ENCODE measurements at places on chromosomes 5 and 9.
A peak's percentile ranks its signal among the peaks of the same experiment; 100 is the strongest.

GRCh38 chr5:175305251-175305650 lies 138.7 kb downstream of the DRD1 start:
- DNase-seq: no peak

GRCh38 chr9:2337131-2337530 lies 284.5 kb upstream of the VLDLR start:
- DNase-seq: no peak

DNA sequence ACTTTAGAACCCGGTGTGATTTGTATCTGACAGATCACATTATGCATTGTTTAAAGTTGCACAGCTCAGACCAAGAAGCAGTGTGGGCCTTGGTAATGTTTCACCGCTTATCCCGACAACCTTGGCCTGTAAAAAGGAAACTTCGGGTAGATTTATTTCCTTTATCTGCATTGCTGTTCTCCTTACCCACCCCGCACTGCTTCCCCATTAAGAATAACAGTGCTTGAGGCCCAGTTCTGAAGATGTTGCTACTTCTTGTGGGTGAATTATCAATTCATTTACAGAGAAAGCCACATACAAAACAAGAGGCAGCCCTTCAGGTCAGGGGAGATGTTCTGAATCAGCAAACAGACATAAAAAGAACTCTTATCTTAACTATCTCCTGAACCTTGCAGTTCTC lies 8.4 kb downstream of the SMARCA2 start:
- peak; percentile 30 for DNase-seq

GRCh38 chr9:135320943-135321342 lies 158.6 kb upstream of the PPP1R26 start:
- DNase-seq: peak; percentile 13

DNA sequence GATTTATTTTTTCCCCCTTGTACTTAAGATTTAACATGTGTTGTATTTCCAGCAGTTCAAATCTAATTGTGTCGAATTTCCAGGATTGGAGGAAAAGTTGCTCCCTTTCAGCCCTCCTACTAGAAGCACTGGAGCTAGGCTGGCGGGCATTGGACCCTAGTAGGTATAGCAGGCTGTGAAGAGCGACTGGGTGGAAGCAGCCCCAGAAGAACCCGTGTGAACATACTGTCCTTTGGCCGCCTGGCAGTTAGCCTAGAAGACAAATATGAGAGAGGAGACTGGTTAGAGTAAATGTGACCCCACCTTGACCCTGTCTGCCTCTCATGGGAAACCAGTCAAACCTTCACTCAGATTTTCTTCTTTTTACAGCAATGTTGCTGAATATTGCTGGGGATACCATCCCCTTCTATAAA lies 13.9 kb downstream of the ALDOB start:
- DNase-seq: no peak

- no peak for DNase-seq
Observed at GRCh38 chr9:137728444-137729311, 109.9 kb downstream of the EHMT1 start.

- DNase-seq: peak; percentile 33
Observed at GRCh38 chr5:176559683-176560082, 10.5 kb downstream of the CDHR2 start.

DNA sequence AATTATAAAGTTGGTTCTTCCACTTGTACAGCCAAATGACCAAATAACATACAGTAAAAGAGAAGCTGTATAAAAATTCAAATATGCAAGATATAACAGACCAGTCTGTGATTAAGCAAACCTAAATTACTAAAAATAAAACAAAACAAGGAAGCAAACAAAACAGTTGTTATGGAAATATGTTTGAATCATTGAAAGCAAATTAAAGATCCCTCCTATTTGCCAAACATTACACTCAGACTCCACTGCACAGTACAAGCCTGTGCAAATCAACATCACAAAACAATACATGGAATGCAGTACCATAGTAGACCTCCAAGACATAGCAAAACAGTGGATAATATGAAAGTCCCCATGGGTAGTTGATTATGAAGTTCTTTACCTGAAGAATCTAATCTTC lies 288.1 kb upstream of the PTGER4 start:
- DNase-seq: no peak

- no peak for DNase-seq
Observed at GRCh38 chr9:31629292-31629691, 755.2 kb upstream of the ACO1 start.

GRCh38 chr5:93924628-93925027 lies 183.2 kb upstream of the POU5F2 start:
- DNase-seq: no peak

DNA sequence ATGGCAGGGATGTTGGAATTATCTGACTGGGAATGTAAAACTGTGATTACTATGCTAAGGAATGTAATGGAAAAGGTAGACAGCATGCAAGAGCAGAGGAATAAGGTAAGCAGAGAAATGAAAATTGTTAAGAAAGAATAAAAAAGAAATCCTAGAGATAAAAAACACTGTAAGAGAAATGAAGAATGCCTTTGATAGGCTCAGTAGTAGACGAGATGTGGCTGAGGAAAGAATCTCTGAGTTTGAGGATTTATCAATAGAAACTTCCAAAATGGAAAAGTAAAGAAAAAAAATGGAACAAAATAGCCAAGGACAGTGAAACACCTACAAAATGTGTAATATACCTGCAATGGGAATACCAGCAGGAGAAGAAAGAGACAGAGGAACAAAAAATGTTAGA lies 468.5 kb upstream of the PIK3R1 start:
- DNase-seq: no peak

- DNase-seq: no peak
Observed at GRCh38 chr5:135020111-135020895, 13.7 kb downstream of the PITX1 start.

GRCh38 chr5:61277190-61277589 lies 54.9 kb upstream of the ZSWIM6 start:
- DNase-seq: no peak

GRCh38 chr9:27117489-27118135 lies 8.6 kb downstream of the TEK start:
- no peak for DNase-seq

DNA sequence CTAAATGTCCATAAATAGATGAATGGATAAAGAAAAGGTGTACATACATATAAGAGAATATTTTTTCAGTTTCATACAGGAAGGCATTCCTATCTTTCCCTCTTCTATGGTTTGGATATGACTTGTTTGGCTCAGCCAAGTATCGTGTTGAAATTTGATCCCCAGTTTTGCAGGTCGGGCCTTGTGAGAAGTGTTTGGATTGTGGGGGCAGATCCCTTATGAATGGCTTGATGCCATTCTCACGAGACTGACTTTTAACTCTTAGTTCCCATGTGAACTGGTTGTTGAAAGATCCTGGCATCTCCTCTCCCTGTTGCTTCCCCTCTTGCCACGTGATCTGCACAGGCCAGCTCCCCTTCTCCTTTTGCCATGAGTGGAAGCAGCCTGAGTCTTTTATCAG lies 421.1 kb upstream of the FTMT start:
- DNase-seq: no peak

GRCh38 chr5:61817472-61818326 lies 485.6 kb downstream of the ZSWIM6 start:
- no peak for DNase-seq

DNA sequence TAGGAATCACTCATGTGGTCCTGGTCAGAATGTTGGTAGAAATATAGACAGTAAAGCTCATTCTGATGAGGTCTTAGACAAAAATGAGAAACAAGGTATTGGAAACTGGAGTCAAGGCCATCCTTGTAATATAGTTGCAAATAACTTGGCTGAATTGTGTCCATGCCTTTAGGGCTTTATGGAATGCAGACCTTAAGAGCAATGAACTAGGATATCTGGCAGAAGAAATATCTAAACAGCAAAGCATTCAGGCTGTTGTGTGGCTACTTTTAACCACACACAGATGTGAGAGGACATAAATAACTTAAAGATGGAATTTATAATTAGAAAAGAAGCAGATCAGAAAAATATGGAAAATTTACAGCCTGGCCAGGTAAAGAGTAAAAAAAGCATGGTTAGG lies 128.2 kb downstream of the YTHDC2 start:
- DNase-seq: no peak

DNA sequence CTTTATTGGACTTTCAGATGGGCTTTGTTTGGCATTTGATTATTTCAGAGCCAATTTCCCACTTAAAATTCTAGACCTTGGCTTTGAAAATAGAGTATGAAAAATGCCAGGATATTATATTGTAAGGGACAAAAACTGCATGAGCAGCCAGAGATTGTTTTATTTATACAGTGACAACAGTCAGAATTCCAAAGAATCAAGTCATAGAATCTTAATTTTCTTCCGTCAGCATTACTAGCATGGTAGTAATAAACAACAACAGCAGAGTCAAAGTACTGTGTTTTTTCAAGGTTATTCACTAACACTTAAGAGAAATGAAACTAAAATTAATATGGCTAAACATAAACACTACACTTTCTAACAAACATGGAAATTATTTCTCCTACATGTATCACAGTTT lies 52.2 kb downstream of the MLLT3 start:
- DNase-seq: no peak

GRCh38 chr5:137629646-137630045 lies 106.2 kb downstream of the KLHL3 start:
- DNase-seq: peak; percentile 40

GRCh38 chr9:33932078-33932807 lies 115.3 kb downstream of the UBE2R2 start:
- DNase-seq: no peak

DNA sequence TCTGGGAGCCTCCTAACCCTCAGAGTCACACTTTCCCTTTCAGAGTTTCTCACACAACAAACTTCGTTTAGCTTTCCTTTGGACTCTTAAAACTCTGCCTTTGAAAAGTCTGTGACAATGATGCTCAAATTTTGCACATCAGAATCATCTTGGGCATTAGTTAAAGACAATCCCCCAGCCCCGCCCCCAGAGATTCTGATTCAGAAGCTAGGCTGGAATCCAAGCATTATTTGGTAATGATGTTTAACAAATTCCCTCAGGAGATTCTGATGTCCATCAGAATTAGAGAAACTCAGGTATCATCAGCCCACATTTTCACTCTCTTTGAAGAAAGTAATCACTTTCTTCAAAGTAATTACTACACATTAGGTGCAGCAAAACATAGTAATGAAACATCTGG lies 9.6 kb upstream of the PLPP1 start:
- DNase-seq: no peak

GRCh38 chr5:159826351-159827214 lies 89.7 kb upstream of the ADRA1B start:
- no peak for DNase-seq

- no peak for DNase-seq
Observed at GRCh38 chr5:87125766-87126165, 141.9 kb upstream of the RASA1 start.

Data from activated CD8-positive, alpha-beta T cell treated with anti-CD3 and anti-CD28 coated beads, Interleukin-2, amount 10 ng/mL, durations not matched to agents 7 days and 5 days (primary cell).